ENCODE measurements at places on chromosomes 1 and 21.

GRCh38 chr21:32826329-32827167 lies 55.0 kb upstream of the PAXBP1 start:
- H3K27me3 ChIP-seq: peaks cover 2% of the 10 kb centered on the region
- DNase-seq: peak; percentile 65
- H3K27ac ChIP-seq: no peak overlapping the region
- H3K36me3 ChIP-seq: no peaks in the 10 kb centered on the region
- no peaks in the 10 kb centered on the region for H3K4me1 ChIP-seq

DNA sequence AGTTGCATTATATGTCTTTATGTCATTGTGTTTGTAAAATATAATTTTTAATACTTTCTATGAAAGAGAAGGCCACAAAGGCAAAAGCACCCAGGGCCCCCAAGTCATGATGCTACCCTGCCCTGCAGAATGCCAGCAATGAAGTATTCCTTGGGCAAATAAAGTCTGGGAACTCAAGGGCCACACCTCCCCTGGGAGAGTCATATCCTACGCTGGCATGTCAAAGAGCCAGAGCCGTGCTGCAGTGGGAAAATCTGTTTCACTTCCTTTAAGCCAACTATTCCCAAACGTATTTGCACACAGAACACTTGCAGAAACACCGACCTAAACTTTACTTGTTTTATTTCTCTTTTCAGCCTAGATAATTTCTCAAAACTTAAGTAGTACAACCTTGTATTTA lies 98.4 kb upstream of the KAZN start:
- no peaks in the 10 kb centered on the region for H3K4me1 ChIP-seq
- H3K27ac ChIP-seq: no peak overlapping the region
- H3K27me3 ChIP-seq: peaks cover 24% of the 10 kb centered on the region
- DNase-seq: no peak
- H3K4me3 ChIP-seq: no peak overlapping the region

DNA sequence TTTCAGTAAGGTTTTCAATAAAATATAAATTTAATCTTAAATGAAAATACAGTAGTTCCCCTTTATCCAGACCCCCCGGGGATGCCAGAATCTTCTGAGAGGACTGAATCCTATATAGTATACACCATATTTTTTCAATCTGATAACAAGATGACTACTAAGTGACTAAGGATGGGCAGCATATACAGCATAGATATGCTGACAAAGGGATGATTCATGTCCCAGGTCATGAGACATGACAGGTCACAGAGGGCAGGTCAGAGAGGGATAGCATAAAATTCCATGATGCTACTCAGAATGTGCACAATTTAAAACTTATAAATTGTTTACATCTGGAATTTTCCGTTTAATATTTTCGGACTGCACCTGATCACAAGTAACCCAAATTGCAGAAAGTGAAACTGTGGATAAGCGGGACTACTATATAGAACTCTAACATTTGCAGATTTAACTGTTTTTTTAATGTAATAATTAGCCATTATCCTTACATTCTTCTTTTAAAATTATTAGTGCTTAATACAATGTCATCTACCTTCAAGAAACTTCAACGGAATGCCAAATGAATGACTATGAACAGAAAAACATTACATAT lies 48.8 kb downstream of the LRRC40 start:
- peaks cover 8% of the 10 kb centered on the region for H3K36me3 ChIP-seq
- H3K4me1 ChIP-seq: no peaks in the 10 kb centered on the region
- H3K4me3 ChIP-seq: no peak overlapping the region
- no peaks in the 10 kb centered on the region for H3K27me3 ChIP-seq
- no peak for DNase-seq

- no peaks in the 10 kb centered on the region for H3K4me1 ChIP-seq
- no peaks in the 10 kb centered on the region for H3K27me3 ChIP-seq
- DNase-seq: no peak
- no peak overlapping the region for H3K27ac ChIP-seq
These were observed 117.6 kb downstream of the LTN1 start for GRCh38 chr21:28875078-28875477.

- peak; percentile 38 for DNase-seq
- H3K27ac ChIP-seq: no peak overlapping the region
- no peak overlapping the region for H3K4me3 ChIP-seq
- H3K36me3 ChIP-seq: peaks cover 18% of the 10 kb centered on the region
These were observed 3.2 kb upstream of the UBASH3A start for GRCh38 chr21:42400525-42400924.

- no peaks in the 10 kb centered on the region for H3K36me3 ChIP-seq
- H3K4me1 ChIP-seq: no peaks in the 10 kb centered on the region
- no peak overlapping the region for H3K4me3 ChIP-seq
- no peak for DNase-seq
These were observed 90.1 kb upstream of the ACTRT2 start for GRCh38 chr1:2930913-2931723.

- peaks cover 44% of the 10 kb centered on the region for H3K4me1 ChIP-seq
- DNase-seq: peak; percentile 94
- no peaks in the 10 kb centered on the region for H3K36me3 ChIP-seq
- peak overlapping the region; percentile 100 for H3K27ac ChIP-seq
- peak overlapping the region; percentile 99 for H3K4me3 ChIP-seq
These were observed 11.5 kb downstream of the ADAMTSL4 start for GRCh38 chr1:150560576-150561253.

GRCh38 chr1:184359909-184360308 lies 26.9 kb upstream of the C1orf21 start:
- no peak overlapping the region for H3K4me3 ChIP-seq
- no peak for DNase-seq
- no peaks in the 10 kb centered on the region for H3K36me3 ChIP-seq
- H3K27ac ChIP-seq: no peak overlapping the region
- H3K27me3 ChIP-seq: peaks cover 8% of the 10 kb centered on the region

DNA sequence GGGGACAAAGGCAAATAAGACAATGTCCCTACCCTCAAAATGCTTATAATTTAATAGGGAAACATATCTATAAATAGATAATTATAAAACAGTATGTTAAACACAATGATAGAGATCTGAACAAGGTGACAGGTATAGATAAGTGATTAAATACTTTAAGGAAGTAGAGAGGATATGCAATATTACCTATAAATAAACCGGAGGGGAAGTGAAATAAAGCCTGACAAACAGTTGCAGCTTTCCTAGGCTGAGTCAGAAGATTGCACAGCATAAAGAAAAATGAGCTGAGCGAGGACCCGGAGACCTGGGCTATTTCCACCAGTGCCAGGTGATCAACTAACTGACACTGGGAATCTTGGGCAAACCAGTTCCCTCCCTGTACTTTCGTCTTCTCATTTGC lies 11.5 kb upstream of the PSRC1 start:
- H3K4me3 ChIP-seq: no peak overlapping the region
- no peak for DNase-seq
- H3K4me1 ChIP-seq: no peaks in the 10 kb centered on the region
- peaks cover 8% of the 10 kb centered on the region for H3K27me3 ChIP-seq

DNA sequence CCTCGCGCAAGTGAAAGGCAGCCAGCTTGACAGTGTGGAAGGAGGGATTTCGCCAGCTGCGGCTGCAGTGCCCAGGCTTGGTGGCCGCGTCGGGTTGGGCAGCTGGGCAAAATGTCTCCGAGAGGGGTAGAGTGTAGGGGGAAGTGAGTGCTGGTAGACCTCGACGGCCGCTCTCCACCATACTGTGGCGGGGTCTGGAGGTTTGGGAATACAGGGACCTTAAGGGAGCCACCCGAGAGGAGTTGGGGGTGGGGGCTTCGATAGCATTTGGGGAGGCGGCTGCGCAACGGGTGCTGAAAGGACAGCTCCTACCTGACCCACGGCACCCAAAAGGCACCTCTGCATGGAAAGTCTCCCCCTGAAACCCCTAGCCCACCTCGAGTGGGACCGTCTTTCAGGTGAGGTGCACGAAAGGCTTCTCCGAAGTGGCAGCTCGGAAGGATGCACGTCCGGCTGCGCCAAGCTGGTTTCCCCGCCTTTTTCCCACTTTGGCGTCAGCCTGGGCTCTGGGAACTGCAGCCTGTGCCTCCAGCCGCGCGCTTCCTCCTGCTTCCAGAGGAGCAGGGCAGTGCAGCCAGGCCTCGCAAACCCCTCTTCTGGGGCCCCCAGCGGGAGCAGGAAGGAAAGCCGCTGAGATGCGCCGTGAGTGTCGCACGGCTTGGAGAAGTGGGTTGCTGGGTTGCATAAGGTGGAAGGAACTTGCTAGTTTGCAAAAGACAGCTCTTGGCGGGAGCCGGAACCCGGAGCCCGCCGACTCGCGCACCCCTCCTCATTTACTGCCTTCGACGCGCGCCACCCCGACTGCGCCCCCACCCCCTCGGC lies 531 bp upstream of the HMGN2 start:
- peaks cover 47% of the 10 kb centered on the region for H3K36me3 ChIP-seq
- H3K27ac ChIP-seq: peak overlapping the region; percentile 97
- peaks cover 46% of the 10 kb centered on the region for H3K4me1 ChIP-seq
- H3K4me3 ChIP-seq: peak overlapping the region; percentile 87

- H3K27ac ChIP-seq: peak overlapping the region; percentile 68
- no peaks in the 10 kb centered on the region for H3K27me3 ChIP-seq
- H3K36me3 ChIP-seq: peaks cover 83% of the 10 kb centered on the region
- H3K4me3 ChIP-seq: no peak overlapping the region
These were observed 13.4 kb downstream of the SLAMF1 start for GRCh38 chr1:160633330-160633903.
